ENCODE measurements at places on chromosomes 6 and 20.

- DNase-seq = no peak
Observed at GRCh38 chr20:33067806-33068205, 11.6 kb upstream of the BPIFB4 start.

DNA sequence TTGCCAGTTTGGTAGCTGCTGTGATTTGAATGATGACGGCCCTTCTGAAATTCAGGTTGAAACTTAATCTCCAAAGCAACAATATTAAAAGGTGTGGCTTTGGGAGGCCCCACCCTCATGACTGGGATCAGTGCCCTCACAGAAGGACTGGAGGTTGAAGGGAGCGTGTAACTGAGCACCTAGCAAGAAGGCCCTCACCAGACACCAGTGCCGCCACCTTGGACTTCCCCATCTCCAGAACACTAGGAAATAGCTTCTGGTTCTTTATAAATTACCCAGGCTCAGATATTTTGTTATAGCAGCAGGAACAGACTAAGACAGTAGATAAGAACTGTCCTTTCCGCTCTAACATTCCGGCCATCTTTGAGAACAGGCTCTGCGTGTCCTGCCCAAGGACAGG, 243.1 kb downstream of the DLL1 start:
- DNase-seq = no peak

- peak; percentile 47 for DNase-seq
Observed at GRCh38 chr20:47500554-47500953, 1.1 kb upstream of the NCOA3 start.

DNA sequence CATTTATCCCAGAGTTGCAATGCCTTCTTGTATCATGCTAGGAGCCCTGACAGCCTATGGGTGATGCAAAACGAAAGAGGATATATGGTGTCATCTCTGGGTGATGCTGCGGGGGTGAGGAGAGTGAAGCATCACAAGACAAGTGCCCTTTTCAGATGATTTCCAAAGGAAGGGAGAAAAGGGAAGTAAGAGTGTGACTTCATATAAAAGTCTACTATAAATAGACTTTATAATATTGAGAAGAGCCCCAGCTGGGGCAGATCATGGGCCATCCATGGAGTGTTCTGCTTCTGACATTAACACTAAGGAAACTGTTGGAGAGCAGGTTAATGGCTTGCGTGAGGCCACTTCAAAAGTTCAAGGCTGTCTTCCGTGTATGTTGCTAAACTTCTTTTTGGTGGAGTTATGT, 4.4 kb downstream of the CD83 start:
- DNase-seq = peak; percentile 79

DNA sequence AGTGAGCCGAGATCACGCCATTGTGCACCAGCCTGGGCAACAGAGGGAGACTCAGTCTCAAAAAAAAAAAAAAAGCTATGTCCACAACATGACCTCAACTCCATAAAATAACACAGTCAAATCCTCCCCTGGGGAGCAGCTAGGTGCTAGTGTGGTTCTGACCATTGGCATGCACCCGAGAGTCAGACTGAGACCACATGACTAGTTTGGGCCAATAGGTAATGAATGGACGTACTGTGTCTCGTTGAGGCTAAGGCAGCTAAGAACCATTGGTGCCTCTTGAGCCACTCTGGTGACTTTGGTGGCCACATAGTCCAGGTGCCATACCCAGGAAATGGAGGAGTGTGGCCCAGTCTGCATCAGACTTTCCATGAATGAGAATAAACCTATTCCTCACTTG, 40.3 kb downstream of the ATP9A start:
- no peak for DNase-seq

GRCh38 chr20:54132612-54133433, 41.0 kb downstream of the CYP24A1 start:
- no peak for DNase-seq

All from GM12865 (cell line).